Stimulated activated CD4-positive, alpha-beta T cell treated with anti-CD3 and anti-CD28 coated beads, Interleukin-15, amount 100 ng/mL, for 48 hours (primary cell): ENCODE measurements at places on chromosomes 6 and 20.
A peak's percentile ranks its signal among the peaks of the same experiment; 100 is the strongest.

DNA sequence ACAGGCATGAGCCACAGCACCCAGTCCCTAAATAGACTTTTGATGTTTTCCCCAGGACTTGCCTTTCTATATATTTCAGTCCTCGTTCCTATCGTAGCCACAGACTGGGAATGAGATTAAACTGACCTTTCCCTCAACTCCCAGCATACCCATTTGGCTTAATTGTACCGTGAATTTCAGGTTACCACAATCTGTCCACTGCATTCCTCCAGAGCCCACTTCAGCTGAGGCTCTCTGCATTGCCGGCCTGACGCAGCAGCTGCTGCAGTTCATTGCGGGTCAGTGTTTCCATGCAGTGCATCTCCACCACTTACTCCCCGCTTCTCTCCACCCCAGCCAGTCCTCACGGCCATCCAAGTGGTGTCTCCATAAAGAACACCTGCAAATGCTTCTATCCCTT is 103.1 kb upstream of the RIN2 start:
- DNase-seq: no peak

DNA sequence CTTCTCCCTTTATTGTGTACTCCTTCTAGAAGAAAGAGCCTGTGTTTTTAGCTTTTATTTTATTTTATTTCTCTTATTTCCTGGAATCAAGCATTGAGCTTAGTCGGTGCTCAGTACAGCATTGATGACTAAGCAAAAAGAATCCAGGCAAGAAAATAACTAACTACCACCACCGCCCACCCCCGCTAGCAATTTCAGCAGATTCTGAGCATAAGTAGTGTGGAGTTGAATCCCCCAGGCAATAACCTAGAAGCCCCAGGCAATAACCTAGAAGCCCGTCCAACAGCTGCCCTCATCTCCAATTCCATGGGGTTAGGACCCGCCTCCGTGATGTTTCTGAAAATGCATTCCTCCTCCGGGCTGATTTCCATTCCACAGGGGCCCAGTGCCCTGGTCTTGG is 258.0 kb upstream of the TAB2 start:
- no peak for DNase-seq

DNA sequence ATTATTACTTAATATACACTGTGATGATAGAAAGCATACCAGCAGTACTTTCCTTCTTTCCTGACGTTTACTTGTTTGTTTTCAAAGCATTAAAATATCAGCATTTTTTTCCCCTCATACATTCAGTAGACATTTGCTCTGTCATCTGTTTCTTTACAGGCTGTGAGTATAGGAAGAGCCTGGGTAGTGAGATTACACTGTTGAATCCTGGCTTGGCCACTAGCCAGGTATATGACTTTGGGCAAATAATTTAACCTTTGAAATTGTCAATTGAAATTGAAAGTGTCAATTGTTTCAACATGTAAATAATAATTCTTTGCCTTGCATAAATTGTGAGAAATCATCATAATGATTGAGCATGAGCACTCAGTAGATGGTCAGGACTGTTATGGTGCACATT is 336.2 kb downstream of the CDKAL1 start:
- no peak for DNase-seq

DNA sequence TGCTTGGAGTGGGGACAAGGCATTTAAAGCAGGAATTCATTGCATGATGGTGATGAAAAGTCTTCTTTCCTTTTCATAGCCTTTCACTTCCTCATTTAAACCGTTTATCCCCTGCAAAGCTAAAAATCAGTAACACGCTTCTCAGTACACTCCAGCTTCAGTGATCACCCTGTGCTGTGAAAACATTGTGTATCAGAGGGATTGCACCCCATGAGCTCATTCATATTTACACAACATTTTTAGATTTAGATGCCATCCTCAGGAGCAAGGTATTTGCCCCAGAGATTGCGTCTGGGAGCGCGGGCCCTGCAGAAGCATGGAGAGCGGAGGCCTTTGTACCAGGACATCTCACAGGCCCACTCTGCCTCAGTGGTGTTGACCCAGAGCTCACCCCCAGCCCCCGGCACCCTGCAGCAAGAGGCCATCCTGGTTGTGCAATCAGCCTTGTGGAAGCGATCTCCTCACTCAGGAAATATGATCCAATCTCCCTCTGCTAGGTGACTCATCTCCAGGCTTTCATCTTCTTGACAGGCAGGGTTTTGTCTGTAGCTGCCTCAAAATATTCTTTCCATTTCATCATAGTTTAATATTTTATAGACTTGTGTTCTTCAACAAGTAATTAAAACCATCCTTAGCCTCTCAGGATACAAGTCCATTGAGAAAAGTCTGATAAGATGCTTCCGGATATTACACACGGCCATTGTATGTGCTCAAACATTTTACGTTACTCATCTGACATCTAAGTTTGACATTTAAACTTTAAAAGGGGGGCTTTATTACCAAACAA is 38.9 kb upstream of the THBS2 start:
- no peak for DNase-seq

DNA sequence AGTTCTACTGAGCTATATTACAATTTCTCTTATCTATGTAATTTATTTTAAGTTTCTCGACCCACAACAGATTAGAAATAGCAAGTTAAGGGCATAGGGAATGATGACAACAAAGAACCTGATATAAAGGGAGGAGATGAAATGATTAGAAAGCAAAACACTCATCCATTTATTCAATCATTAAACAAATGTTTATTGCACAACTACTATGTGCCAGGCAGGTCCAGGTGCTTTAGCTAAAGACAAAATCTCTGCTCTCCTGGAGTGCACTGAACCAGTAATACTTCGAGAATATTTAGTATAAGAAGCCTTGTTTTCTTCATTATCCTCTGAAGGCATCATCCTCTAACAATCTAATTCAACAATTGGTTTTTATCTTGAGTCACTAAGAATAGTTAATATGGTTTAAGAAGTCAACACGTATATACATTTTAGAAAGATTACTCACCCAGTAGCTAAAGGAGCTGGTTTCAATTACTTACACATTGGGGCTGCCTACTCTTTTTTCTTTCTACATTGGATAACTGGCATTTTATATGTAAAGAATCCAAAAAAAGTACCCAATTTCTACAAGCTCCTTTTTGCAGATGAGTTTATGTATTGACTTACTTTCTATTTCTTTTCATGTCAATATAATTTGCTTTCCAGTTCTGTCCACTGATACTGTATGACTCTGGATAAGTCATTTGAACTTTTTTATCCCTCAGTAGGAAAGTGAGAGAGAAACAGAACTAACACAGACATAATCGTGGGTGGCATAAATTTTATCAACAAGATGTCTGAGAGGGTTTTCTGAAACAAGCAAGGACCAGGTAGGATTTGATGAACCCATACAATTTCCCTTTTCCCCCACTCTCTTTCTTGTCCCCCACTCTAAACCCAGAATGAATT is 312.6 kb downstream of the CLIC5 start:
- no peak for DNase-seq

- DNase-seq: no peak
Measured at GRCh38 chr6:22141241-22141745, 155.5 kb downstream of the PRL start.

- DNase-seq: no peak
Measured at GRCh38 chr20:8055096-8055495, 35.5 kb upstream of the TMX4 start.

- no peak for DNase-seq
Measured at GRCh38 chr20:53148771-53149147, 176.6 kb downstream of the TSHZ2 start.

DNA sequence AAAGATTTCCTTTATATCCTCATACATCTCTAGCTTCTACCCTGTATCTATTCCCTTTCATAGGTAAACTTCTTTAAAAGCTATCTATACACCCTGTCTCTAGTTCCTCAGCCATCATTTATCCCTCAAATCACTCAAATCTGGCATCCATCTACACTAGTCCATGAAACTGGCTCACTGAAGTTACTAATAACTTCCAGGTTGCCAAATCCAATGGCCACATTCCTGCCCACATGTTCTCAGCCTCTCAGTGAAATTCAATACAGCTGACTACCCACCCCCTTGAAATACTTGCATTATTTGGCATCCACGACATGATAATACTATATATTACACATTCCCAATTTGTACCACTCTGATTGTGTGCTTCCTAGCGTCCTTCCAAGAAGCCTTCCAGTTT is 8.7 kb downstream of the REPS1 start:
- DNase-seq: no peak

DNA sequence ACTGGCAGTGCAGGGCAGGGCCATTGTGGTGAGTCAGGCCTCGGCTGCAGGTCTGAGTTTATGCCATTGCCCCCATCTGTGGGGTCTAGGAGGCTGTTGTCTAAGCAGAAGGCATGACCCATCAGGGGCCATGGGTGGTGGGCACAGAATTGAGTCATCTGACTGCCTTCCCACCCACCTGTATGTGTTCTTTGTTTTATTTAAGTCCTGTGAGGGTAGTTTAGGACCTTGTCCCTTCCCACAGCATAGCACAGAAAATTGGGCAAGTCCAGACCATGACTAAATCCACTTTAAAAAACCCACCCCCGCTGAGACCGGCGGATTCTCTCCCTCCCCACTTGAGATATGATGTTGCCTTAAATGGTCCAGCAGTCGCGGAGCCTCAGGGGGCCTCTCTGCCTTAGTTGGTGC is 40.3 kb downstream of the ERMARD start:
- DNase-seq: no peak

GRCh38 chr20:47656318-47656717 is 129.0 kb downstream of the SULF2 start:
- no peak for DNase-seq

GRCh38 chr20:10927936-10928840 is 254.4 kb upstream of the JAG1 start:
- no peak for DNase-seq

- DNase-seq: peak; percentile 72
Measured at GRCh38 chr6:11353921-11354389, 121.5 kb upstream of the NEDD9 start.

DNA sequence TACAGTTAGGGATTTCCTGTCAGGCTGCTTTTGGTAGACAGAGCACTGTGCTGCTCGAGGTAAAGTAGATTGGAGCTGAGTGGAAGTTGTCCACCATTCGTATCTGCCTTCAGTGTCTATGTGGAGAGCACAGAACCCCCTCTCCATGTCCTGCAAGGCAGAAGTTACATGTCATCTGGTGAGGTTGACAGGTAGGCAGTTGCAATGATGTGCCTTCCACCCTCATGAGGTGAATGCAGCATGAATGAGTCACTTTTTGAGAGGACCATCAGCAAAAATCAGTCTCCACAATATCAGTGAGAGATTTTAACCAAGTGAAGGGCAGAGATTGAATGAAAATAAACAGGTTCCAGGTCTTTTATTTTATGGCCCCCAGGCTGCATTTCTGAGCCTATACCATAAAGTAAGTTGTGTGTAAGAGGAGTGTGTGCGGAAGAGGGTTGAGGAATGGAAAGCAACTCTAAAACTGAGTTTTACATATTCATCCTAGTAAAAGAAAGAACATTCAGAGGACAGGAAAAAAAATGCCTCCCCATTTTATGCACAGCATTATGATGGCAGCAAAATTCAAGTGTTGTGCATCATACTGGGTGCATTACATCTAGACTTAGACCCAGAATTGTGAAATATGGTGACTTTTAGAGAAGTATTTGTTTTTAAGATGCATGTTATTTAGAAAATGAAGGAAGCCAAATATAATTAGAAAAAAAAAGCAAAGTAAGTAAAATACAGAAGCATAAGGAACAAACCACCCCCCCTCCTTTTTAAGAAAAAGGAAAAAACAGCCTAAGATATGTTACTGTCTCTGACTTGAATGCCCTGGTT is 15.8 kb downstream of the TRAPPC3L start:
- DNase-seq: no peak

GRCh38 chr6:121531658-121532169 is 96.3 kb downstream of the GJA1 start:
- no peak for DNase-seq

DNA sequence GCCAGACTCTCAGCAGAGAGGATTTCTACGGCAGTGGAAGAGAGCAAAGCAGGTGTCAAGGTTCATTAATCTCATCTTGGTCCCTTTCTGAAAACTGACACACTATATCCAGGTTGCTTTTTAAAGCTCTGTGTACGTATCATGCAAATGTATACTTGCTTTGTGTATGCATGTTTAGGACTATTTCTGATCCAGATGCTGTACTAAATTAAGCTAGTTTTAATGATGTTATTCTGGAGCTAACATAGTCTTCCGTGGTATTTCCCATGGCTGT is 59.2 kb upstream of the SNX9 start:
- no peak for DNase-seq

DNA sequence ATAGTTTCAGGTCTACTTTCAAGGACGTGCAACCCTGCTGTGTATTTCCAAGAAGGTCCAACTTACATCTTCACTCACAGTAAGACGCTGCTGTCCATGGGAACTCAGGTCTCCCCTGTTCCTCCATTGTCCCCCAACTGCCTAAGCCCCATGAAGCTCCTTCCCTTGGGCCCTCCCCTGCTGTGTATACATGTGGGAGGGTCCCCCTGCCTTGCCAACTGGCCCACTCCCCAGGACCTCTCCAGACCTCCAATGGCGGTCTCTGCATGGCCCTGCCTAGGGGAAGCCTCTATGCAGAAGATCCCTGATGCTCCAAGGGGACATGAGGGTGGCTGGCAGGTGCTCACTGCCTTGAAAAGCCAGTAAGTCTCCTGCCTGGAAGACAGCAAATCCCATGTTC is 186.7 kb upstream of the CST7 start:
- no peak for DNase-seq

GRCh38 chr6:10838794-10839333 is 525 bp upstream of the MAK start:
- DNase-seq: peak; percentile 13

- no peak for DNase-seq
Measured at GRCh38 chr6:33950891-33951889, 147.4 kb upstream of the MLN start.

GRCh38 chr6:71887006-71887743 is 825 bp downstream of the RIMS1 start:
- no peak for DNase-seq

DNA sequence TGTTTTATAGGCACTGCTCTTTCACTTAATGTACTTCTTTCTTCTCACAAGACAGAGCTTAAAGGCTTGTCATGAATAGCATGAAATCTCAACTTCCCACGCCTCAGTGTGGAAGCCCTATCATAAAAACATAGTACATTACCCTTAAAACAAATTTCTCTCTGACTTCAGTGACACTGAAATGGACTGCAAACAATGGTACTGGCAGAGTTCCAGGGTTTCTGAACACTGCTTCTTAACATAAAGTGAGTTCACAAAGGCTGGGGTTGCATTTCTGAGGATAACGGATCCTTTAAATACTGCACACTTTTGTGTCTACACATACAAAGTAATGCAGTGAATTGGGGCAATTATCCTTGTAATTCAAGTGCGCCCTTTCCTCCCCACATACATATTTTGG is 32.3 kb upstream of the PLEKHG1 start:
- no peak for DNase-seq

- DNase-seq: no peak
Measured at GRCh38 chr6:87645080-87645479, 55.1 kb downstream of the ORC3 start.
